Smooth muscle cell of the pulmonary artery (primary cell): ENCODE measurements at places on chromosomes 1 and 21. TPM values are rescaled to one million over a fixed set of nuclear protein-coding genes. Genes with fewer than 3 reads are reported as not detected.

Gene A3GALT2
- total RNA-seq = not detected in 2 replicates

Gene FMN2
- 17.4 and 21.0 TPM in 2 replicates for total RNA-seq

Gene DIRAS3
- total RNA-seq = 3.3 and 8.8 TPM in 2 replicates

Gene C2CD2
- total RNA-seq = 53.3 and 63.5 TPM in 2 replicates

Gene HES2
- 0.26 and 0.59 TPM in 2 replicates for total RNA-seq

Gene COL8A2
- total RNA-seq = 6.6 and 13.8 TPM in 2 replicates

Gene LCE3D
- not detected in 2 replicates for total RNA-seq

Gene OLIG1
- total RNA-seq = not detected in 2 replicates

Gene KNCN
- not detected in 2 replicates for total RNA-seq

Gene PLA2G2C
- total RNA-seq = not detected in 2 replicates

Gene BRDT
- not detected in 2 replicates for total RNA-seq

Gene CYP4A22
- total RNA-seq = not detected in 2 replicates

Gene FMO3
- total RNA-seq = 0.43 and 1.2 TPM in 2 replicates

Gene LAMC2
- 3.4 and 192 TPM in 2 replicates for total RNA-seq

Gene DNALI1
- total RNA-seq = 3.9 TPM in 2 replicates

Gene CDC42SE1
- total RNA-seq = 39.7 and 50.0 TPM in 2 replicates

Gene PDE4B
- 23.6 and 34.4 TPM in 2 replicates for total RNA-seq

Gene ZBED6
- 8.2 and 14.2 TPM in 2 replicates for total RNA-seq

Gene C1orf105
- not detected in 2 replicates for total RNA-seq

Gene IL19
- not detected in 2 replicates for total RNA-seq

Gene KCNAB2
- 5.0 and 7.6 TPM in 2 replicates for total RNA-seq

Gene BSND
- total RNA-seq = not detected in 2 replicates

Gene LIN9
- total RNA-seq = 1.9 and 2.6 TPM in 2 replicates

Gene LCE1D
- total RNA-seq = not detected in 2 replicates

Gene TNFRSF8
- 0.23 TPM in 1 of 2 replicates, not detected in the other for total RNA-seq

Gene ACOT11
- 3.6 and 3.8 TPM in 2 replicates for total RNA-seq

Gene CD101
- total RNA-seq = 0.36 and 0.59 TPM in 2 replicates

Gene PLPP3
- 49.2 and 306 TPM in 2 replicates for total RNA-seq

Gene MYCL
- total RNA-seq = 0.33 and 1.4 TPM in 2 replicates

Gene SPOCD1
- 30.7 and 63.8 TPM in 2 replicates for total RNA-seq

Gene DIP2A
- 27.4 and 33.4 TPM in 2 replicates for total RNA-seq

Gene TSPAN1
- 0.73 and 0.78 TPM in 2 replicates for total RNA-seq

Gene IL12RB2
- total RNA-seq = not detected in 2 replicates

Gene MATN1
- 0.20 TPM in 1 of 2 replicates, not detected in the other for total RNA-seq

Gene TAL1
- total RNA-seq = 0.07 and 0.91 TPM in 2 replicates

Gene NOTCH2NLA
- total RNA-seq = 83.1 and 89.9 TPM in 2 replicates

Gene FMO2
- 11.8 and 21.1 TPM in 2 replicates for total RNA-seq

Gene DDX20
- total RNA-seq = 10.8 and 16.6 TPM in 2 replicates

Gene CFH
- 317 and 365 TPM in 2 replicates for total RNA-seq

Gene S1PR1
- 3.7 and 9.1 TPM in 2 replicates for total RNA-seq

Gene SNX7
- total RNA-seq = 29.2 and 37.7 TPM in 2 replicates

Gene DENND2D
- total RNA-seq = 3.7 and 4.1 TPM in 2 replicates

Gene PRAMEF14
- not detected in 2 replicates for total RNA-seq

Gene SDE2
- total RNA-seq = 20.3 and 21.4 TPM in 2 replicates

Gene ERO1B
- 2.8 and 4.2 TPM in 2 replicates for total RNA-seq

Gene NHLH1
- 0.07 TPM in 2 replicates for total RNA-seq
